ENCODE measurements at places on chromosomes 5 and 9.

- no peak for DNase-seq
These were observed 62.5 kb downstream of the PLCXD3 start for GRCh38 chr5:41447650-41448510.

DNA sequence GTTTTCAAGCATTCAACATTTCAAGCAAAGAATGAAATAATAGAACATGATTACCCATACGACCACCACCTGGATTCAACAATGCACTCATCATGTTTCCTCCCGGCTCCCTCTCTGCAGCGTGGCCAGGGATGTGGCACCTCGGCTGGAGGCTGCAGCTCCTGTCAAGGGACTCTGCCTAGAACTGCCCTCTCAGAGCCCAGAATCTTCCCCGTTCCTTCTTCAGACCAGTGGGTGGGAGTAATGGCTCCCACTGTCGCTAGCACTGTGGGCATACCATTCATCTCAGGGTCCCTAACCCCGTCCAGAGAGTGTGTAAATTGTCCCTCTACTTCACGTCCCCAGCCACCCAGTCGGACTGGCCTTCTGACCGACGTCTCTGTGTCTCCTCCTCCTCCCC, 118.6 kb upstream of the COL5A1 start:
- no peak for DNase-seq

GRCh38 chr9:114697951-114698351, 16.0 kb upstream of the TEX48 start:
- no peak for DNase-seq

GRCh38 chr5:113808956-113809355, 295.5 kb downstream of the YTHDC2 start:
- no peak for DNase-seq

DNA sequence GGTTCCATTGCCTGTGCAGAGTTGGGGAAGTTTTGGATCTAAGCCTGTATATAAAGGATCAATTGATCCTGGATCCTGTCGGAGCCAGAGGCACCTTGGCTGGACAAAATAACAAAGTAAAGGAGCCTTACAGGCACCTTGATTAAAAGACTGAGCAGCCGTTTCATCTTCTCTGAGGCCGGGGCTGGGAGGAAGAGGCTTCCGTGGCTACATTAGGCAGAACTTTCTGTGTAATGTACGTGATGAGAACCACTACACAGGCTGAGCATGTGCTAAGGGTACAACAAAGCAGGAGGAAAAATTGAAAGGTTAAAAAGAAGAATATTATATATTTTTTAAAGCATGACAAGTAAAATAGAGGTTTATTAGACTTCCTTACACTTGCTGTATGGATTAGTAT, 37.0 kb downstream of the IL31RA start:
- no peak for DNase-seq

DNA sequence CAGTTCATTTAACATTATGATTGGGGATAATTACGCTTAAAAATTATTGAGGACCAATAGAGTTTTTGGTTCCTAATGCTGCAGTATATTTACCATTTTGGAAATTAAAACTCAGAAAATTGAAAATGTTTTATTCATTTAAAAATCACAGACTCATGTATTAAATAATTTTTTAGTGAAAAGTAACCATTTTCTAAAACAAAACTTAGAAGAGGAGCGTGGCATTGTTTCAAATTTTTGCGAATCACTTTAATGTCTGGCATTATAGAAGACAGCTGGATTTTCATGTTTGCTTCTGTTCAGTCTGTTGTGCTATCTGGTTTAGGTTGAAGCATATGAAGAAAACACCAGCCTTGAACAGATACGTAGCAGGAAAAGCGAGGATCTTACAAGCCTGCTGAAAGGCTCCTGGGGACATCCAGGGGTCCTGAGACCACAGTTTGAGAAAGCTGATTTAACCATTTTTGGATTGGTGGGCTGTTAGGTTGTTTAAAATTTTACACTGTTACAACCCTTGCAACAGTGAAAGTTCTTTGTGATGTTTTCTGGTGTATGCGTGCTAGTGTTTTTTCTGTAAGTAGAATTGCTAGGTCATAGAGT, 1.6 kb downstream of the ZFYVE16 start:
- DNase-seq, result no peak

- DNase-seq, result no peak
These were observed 87.5 kb upstream of the CDH9 start for GRCh38 chr5:27125856-27126255.

GRCh38 chr5:136811086-136811485, 445.7 kb upstream of the TRPC7 start:
- no peak for DNase-seq
